ENCODE measurements at places on chromosomes 16 and 17.

DNA sequence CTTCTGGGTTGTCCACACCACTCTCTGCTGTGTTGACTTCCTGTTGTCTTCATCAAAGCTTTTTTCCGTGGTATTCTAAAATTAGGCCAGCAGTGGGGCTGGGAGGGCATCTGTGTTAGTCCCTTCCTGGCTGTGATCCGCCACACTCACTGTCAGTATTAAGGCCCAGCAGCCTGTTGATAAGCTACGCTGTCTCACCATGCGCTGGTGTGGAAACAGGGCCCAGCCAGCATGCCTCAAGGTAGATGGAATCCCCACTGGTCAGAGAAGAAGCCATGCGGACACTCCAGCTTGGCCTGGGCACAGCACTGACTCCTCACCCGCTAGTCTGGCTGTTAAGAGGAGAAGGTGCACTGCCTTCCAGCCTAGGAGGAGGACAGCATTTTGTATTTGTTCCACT lies 11.4 kb downstream of the CDR2L start:
- no peak for ATAC-seq

- ATAC-seq, result no peak
Observed at GRCh38 chr17:39562976-39563375, 44.7 kb downstream of the NEUROD2 start.

- ATAC-seq, result peak; percentile 54
Observed at GRCh38 chr16:278863-279366, 1.5 kb upstream of the ARHGDIG start.

GRCh38 chr16:75230471-75231110 lies 11.8 kb downstream of the CTRB1 start:
- no peak for ATAC-seq

GRCh38 chr17:82494236-82495055 lies 25.1 kb upstream of the FOXK2 start:
- ATAC-seq, result peak; percentile 89

DNA sequence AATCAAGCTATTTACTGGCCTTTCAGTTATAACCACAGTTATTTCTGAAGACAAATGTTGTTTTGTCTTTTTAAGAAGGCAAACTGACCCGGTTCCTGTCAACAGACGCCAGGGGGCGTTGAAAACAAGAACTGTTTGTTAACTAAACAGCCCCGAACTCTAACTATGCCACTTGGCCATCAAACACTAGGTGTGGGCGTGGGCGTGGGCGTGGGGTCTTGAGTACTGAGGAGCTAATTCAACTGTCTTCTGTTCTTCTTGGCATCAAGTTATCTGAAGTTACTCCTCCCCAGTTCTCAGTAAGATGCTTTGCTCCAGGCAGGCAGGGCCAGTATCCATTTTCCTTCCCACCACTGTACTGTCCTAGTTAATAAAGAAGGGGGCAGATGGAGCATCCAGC lies 63.3 kb upstream of the MTMR4 start:
- peak; percentile 82 for ATAC-seq

GRCh38 chr16:9091867-9092281 lies 430 bp downstream of the HAPSTR1 start:
- no peak for ATAC-seq

DNA sequence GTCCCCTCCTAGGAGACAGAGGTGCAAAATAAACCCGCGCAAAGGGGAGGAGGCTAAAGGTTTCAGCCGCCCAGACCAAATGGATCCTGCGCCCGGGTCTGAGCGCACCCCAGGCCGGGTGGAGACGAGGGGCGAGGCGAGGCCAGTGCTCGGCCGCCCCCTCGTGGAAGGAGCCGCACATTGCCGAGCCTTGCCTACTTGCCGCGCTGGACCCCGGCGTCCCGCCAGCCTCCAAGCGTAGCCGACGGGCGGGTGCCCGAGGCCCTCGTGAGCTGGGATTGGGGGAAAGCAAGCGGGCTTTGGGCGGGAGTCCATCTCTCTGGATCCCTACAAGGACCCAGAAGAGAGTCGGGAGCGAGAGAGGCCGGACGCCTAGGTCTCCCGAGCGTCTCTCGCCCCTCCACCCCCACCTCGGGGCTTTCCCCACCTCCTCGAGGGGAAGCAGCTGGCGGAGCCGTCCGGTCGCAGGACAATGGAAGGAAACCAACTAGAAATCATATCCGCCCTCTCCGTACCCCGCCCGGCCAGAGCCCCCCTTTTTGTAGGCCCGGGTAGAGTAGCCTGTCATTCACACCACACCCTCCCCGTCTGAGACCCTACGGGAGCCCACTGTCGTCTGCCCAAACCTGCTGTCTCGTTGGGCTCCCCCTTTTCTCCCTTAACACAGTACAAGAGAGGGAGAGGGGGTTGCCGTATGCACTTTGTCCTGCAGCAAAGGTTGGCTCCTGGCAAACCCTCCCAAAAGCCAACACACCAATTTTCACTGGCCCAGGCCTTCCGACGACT lies 664 bp upstream of the BCL6B start:
- ATAC-seq, result peak; percentile 78

GRCh38 chr17:43020789-43021740 lies 1.1 kb downstream of the VAT1 start:
- ATAC-seq, result peak; percentile 38

DNA sequence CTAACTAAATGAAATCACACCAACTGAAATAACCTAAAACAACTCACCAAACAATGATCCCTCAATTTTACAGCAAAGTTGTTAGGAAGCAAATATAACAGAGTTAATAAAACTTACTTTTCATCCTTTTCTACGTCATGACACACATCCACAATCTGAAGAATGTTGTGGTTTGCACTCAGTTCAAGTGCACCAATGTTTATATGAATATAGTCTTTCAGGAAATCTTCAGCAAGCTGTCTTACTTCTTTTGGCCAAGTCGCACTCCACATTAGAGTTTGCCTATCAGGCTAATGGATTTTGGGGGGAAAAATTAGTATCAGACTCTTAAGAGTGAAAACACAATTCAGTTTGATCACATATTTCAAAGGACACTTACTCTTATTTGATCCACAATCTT lies 3.3 kb downstream of the DDX5 start:
- ATAC-seq, result no peak

DNA sequence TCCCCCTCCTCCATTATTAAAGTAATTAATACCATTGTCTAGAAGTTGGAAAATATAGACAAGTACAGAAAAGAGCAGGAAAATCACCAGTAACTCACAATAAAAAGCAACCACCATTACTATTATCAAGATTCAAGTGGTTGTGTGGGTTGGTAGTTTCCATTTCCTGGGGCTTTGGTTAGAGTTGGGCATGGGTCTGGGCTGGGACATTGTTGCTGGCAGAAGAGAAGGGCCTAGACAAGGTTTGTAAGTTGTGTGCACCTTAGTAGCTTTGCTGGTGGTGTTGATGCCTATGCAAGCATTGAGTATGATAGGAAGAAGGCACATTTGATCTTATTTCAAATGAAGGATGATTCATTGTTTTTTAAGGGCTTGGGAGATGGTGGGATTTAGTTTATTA lies 25.4 kb upstream of the NFATC3 start:
- ATAC-seq, result no peak

DNA sequence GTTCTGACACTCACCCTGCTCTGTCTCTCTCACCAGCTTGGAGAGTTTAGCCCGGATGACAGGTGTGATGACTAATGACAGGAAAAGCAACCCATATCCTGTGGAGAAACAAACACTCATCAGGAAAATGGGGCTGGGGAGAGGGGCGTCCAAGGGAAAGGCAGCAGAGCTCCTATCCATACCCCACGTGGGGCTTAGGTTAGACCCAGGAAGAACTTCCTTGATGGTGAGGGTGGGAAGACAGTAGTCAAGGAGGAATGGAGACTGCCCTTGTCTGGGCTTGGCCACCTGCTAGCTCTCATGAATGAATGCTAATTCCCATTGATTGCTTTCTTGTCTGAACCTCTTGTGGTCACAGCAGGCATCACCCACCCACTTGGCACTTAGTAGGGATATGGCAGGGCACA lies 3.8 kb downstream of the SLC46A1 start:
- ATAC-seq, result no peak

GRCh38 chr16:28082624-28083023 lies 19.1 kb upstream of the GSG1L start:
- no peak for ATAC-seq

DNA sequence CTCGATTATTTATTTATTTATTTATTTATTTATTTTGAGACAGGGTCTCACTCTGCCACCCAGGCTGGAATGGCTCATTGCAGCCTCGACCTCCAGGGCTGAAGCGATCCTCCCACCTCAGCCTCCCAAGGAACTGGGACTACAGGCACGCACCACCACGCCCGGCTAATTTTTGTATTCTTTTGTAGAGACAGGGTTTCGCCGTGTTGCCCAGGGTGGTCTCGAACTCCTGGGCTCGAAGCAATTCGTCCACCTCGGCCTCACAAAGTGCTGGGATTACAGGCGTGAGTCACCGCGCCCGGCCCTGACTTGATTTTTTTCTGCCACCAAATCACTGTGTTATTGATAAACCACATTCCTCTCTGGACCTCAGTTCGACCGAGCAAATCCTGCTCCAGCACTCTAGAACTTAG lies 758 bp upstream of the RPL23A start:
- no peak for ATAC-seq

GRCh38 chr16:85274924-85275323 lies 162.7 kb upstream of the CIBAR2 start:
- ATAC-seq, result no peak

- ATAC-seq, result no peak
Observed at GRCh38 chr17:76357597-76358158, 4.0 kb upstream of the PRPSAP1 start.

DNA sequence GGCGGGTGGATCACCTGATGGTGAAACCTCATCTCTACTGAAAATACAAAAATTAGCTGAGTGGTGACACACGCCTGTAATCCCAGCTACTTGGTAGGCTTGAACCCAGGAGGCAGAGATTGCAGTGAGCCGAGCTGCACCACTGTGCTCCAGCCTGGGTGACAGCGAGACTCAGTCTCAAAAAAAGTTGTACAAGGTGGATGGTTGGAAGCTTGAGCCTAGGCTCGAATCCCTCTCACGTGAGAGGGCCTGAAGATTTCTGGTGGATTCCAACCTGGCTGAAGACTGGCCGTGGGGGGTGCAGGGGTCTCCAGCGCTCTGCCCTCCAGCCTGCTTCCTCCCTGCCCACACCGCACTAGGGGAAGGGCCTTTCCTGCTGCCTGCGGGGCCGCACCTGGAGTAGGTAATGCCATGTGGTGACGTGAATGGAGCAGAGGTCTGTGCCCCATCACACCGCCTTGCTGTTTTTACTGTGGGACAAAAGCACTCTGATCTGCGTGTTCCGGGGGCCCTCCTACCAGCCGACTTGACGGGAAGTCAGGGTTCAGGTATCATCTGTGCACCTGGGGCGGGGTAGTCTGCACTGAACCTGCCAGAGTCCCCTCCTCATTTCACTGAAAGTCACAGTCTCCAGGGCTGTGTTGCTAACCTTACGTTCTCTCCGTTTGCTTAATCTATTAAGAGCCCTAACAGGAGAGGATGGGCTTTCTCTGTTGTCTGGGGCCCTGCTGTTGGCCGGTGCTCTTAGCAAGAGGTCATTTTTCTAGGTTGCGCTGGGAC lies 4.2 kb downstream of the RPL13 start:
- ATAC-seq, result no peak

GRCh38 chr17:5468075-5468473 lies 708 bp downstream of the DHX33 start:
- ATAC-seq, result peak; percentile 50

DNA sequence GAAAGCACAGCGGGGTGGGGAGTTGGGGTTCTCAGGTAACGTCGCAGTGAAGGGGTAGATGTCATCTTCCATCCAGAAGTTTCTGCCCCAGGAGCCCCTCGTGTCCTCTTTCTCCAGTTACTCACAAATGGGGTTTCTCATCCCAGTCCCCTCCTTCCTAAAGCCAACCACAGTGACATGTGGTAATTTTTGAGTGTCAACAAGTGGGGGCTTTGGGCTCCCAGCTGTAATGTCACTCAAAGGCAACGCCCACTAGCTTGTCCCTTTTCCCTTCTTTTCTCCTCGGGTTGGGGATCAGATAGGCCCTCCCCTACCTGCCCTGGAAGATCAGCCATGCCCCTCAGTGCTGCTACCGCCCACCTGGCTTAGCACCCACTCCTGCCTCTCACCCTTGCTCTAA lies 14.4 kb downstream of the IRX5 start:
- no peak for ATAC-seq

DNA sequence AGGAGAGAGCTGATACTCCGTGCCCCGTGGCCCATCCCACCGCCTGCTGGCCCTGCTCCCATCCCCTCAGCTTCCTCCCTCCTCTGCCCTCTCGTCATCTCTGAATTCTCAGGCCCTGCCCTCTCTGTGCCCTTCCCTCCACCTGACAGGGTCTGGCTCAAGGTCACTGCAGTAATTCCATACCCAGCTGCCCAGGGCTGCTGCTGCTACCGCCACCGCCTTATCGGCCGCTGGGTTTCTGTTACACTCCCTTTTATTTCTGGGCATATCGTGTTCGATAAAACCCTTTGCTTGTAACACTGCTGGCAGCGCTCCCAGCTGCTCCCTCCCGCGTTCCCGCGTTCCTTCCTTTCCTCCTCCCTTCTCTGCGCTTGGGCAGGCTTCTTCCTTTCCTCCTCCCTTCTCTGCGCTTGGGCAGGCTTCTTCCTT lies 1.2 kb downstream of the EPN3 start:
- peak; percentile 61 for ATAC-seq

GRCh38 chr16:49617710-49618330 lies 238.1 kb downstream of the ZNF423 start:
- ATAC-seq, result no peak

DNA sequence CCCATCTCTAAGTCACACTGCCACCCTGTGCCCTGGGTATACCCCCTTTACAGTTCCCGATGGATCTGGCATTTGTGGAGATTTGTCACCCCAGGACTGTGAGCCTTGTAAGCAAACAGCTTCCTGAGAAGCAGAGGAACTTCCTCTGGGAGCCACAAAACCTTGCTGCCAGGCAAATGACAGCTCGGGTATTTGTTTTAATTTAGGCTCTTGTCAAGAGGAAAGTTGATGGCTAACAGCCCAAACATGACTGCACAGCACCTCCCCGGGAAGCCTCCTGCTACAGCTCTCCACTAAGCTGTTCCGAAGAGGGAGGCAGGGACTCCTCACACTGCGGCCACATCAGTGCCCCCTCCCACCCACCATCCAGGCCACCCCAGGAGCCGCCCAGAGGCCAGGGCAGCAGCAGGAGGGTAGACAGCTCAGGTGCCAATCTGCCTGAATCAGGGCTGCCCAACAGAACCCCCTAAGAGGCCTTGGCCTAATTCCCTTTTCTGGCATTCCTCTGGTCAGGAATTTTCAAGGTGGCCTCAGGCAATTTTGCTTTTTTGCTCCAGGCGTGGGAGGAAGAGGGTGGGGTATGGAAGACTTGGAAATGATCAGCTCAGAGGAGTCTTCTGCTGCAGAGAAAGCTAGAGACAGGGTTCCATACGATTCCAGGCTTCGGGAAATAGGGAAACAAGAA lies 2.6 kb downstream of the ABR start:
- peak; percentile 9 for ATAC-seq

Data from SK-N-SH treated with all-trans-retinoic acid at 6 μM for 48 hours (cell line).